Occipital lobe (tissue), 3 donors: ENCODE measurements at places on chromosomes 4 and X. TPM values are rescaled to one million over a fixed set of nuclear protein-coding genes. Genes with fewer than 3 reads are reported as not detected.

GRCh38 chr4:171378323-171378722 lies 434.9 kb upstream of the GALNTL6 start:
- DNase-seq: no peak

DNA sequence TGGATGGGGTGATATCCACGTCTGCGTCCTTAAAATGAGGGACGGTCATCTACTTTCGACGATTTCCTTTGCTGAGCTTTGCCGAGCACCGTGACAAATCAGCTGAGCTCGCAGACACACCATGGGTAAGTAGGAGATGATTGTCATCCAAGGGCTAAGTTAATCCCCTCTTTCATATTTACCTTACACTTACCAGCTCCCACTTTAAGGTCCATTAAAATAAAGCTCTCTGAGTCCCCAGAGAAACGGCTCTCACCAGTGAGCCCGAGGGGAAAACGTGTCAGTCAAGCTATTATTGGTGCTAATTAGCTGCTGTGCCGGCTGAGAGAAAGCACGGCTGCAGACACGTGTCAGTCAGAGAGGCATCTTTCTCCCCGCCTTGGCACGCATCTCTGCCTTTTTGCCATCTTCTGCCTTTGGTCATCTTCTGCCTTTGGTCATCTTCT lies 72.2 kb downstream of the CRLF2 start:
- no peak for DNase-seq

- no peak for DNase-seq
Measured at GRCh38 chrX:48834383-48834709, 1.1 kb downstream of the PCSK1N start.

GRCh38 chr4:128727658-128728057 lies 81.8 kb upstream of the JADE1 start:
- DNase-seq: no peak

GRCh38 chrX:1139185-1139500 lies 73.3 kb downstream of the CRLF2 start:
- no peak for DNase-seq

Gene SLIT2
- 14.7 TPM for total RNA-seq

DNA sequence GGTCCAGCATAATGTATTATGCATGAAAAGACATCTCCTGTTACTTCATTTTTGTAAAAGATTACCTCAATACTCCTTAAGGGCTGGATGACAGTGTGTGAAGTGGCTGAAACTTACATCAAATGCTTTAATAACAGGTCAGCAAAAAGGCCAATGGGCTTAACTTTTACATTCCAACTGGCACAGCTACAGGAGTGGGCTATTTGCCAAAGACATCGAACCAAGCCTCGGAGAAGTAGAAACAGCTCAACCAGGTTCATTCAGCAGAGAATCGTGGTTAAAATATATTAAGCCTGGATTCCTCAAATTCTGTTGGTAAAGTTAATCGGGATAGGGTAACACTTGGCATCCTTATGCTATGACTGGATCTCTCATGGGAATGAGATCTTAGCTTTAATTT lies 639.7 kb downstream of the TRIML1 start:
- no peak for DNase-seq

- no peak for DNase-seq
Measured at GRCh38 chrX:43345166-43345565, 310.9 kb upstream of the MAOA start.

Gene KLHL13
- 51.2 TPM for total RNA-seq

GRCh38 chrX:134692990-134693389 lies 34.7 kb upstream of the PLAC1 start:
- no peak for DNase-seq
